Activated T-cell treated with anti-CD3 and anti-CD28 coated beads for 48 hours (primary cell): ENCODE measurements at places on chromosomes 1 and 21.

DNA sequence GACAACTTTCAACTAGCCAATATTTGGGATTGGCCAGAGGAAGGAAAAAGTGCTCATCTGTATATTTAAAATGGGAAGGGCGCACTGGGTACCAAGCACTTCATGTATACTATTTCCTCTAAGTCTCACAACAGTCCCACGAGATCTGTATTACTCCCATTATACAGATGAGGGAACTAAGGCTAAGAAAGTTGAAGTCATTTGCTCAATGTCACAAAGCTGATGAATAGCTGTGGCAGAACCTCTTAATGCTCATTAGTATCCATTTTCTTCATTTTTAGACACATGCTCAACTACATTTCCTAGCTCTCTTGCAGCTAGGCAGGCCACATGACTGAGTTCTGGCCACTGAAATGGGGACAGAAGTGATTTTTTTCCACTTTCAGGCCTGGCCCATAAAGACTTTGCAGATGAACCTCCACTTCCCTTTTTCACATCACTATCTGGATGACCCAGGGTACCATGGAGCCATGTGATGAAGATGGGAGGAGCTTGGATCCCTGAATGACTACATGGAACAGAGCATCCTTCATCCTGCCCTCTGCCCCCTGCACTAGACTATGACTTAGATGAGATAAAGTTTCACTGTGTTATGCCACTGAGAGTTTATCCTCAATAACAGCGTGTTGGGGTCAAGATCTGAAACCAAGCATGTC lies 31.8 kb downstream of the ATF3 start:
- no peak for DNase-seq

DNA sequence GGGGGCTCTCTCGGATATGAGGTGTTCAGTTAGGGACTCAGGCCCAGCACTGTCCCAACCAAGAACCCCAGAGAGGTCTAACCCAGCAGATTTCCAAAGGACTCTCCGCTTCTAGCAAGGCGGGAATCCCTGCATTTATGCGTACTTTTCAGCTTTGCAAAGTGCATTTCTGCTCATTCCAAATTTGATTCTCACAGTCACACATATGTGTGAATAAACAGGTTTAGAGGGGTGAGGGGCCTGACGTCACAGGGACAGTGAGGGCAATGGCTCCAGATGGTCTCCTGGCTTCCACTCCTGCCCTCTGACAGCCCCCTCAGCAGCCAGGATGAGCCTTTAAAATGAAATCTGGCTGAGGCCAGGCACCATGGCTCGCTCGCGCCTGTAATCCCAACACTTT lies 921 bp upstream of the ECE1 start:
- no peak for DNase-seq

DNA sequence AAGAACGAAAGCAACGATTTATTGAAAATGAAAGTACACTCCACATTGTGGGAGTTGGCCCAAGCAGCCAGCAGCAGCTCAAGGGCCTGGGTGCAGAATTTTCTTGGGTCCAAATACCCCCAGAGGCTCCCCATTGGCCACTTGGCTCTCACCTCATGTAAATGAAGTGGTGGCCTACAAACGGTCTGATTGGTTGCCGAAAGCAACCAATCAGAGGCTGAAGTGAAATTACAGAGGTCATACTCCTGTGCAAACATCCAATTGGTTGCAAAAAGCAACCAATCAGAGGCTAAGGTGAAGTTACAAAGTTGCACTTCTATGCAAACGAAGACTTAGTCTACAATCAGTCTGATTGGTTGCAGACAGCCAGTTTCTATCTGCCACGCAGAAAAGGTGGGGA lies 31.9 kb downstream of the FAM163A start:
- no peak for DNase-seq

DNA sequence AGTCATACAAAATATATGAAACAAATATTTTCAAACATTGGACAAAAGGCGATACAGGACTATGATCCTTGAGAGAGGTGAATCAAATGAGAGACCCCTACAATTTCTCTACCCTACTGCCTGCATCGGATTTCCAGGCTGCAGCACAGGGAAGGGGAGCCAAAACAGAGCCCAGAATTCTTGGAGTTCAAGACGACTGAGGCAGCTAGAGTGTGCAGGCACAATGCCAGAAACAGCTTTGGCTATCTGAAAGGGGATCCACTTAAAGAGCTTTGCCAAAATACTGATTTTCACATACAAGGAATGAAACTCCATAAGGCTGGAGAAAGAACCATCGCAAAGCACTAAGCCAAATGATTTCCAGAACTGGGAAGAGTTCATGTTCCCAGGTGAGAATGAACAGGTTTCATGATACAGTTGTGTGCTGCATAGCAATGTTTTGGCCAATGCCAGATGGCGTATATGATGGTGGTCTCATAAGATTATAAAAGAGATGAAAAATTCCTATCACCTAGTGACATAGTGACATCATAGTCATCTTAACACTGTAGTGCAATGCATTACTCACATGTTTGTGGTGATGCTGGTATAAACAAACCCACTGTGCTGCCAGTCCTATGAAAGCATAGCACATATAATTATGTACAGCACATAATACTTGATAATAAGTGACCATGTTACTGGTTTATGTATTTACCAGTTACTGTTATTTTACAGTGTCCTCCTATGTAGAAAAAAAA lies 77.5 kb downstream of the KCND3 start:
- no peak for DNase-seq

DNA sequence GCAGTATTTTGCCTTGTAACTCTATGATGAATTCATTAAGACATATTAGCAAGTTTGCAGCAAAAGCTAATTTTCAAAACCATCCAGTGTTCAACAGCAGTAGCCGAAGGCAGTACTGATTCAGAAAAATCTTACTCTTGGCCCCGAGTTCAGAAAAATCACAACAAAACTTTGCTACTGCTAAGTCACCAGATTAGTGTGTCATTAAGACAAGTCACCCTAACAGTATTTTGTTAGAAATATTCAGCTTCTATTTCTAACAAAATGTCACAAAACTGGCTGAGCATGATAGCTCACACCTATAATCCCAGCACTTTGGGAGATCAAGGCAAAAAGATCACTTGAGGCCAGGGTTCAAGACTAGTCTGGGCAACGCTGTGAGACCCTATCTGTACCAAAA lies 8.2 kb downstream of the GTF2B start:
- no peak for DNase-seq

DNA sequence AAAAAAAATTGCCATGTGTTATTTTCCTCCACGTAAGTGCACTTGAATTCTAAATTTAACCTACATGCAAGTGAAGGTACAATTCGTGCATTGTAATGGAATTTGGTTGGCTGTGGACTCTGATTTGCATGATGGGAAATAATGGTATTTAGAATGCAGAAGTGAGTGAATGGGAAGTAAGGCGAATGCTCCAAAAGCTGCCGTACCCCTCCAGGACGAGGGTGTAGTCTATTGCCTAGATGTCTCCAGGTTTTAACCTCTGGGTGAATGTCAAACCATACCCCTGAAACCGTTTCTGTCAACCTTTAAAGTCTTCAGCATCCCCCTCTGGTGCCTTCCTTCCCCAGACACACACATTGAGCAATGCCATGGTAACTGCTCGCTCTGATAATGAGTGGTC lies 44.5 kb downstream of the KIAA0040 start:
- DNase-seq = no peak

DNA sequence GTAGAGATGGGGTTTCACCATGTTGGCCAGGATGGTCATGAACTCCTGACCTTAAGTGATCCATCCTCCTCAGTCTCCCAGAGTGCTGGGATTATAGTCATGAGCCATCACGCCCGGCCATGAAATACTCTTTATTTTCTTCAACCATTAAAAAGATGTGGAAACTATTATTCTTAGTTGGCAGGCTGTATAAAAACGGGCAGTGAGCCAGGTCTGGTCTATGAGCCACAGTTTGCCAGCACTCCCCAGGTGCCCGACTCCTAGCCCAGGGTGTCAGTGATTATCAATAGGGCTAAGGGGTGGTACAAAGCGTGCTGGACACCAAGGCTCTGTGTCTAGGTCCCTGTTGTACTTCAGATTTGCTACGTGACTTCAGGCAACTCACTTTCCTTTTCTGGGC lies 3.7 kb upstream of the TMEM61 start:
- DNase-seq = no peak

DNA sequence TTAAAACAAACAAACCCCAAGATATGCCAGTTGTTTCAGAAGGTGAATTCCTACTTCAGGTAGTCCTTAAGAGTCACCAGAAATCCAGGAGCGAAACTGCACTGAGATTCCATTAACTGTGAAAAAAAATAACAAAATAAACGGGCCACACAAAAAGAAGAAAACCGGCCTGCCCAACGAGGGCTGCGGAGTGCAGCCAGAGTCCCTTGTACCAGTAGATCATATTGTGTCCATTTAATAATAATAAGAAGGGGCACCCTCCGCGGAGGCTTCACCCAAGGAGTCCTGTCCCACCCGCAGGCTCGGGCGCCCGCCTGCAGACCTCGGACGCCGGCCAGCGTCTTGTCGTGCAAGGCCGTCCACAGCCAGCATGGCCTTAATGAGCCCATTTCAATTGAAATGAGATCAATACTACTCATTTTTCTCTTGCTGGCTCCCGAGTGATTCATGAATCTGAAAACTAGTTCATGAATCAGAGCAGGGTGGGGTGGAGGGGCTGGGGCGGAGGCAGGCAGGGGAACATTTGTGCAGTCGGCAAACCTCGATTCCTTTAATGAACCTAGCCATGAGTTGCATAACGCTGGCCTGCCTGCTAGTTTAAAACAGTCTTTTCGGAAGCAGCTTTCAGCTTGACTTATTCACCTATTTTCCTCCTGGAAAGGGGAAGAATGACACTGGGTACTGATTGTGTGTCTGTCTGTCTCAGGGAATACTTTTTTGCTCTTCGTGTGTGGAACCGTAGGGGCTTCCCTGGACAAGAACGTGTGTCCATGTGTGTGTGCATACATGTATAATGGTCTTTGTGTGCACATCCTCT lies 113.1 kb upstream of the IRF2BP2 start:
- DNase-seq = peak; percentile 71

DNA sequence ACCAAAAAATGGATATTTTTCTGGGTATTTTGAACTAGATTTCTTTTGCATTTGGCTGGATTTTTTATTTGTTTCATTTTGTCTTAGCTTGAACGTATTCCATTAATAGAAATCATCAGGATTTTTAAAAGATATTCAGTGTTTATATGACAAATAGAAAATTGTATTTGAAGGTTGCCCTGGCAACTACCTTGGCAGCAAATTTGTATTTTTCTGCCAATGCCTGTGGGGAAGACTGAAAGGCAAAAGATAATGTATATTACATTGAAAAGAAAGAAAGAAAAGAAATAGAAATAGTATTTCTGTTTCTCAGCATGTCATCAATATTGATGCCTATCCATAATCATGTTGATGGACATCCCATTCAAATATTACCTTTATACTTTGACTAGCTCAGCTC lies 16.8 kb downstream of the VCAM1 start:
- no peak for DNase-seq

GRCh38 chr1:183039985-183040447 lies 16.8 kb downstream of the LAMC1 start:
- no peak for DNase-seq

GRCh38 chr1:224718470-224719053 lies 102.4 kb downstream of the CNIH3 start:
- no peak for DNase-seq

- no peak for DNase-seq
These were observed 4.6 kb downstream of the SLC37A1 start for GRCh38 chr21:42518215-42518614.

GRCh38 chr1:170226767-170227166 lies 81.0 kb downstream of the NTMT2 start:
- DNase-seq = no peak

DNA sequence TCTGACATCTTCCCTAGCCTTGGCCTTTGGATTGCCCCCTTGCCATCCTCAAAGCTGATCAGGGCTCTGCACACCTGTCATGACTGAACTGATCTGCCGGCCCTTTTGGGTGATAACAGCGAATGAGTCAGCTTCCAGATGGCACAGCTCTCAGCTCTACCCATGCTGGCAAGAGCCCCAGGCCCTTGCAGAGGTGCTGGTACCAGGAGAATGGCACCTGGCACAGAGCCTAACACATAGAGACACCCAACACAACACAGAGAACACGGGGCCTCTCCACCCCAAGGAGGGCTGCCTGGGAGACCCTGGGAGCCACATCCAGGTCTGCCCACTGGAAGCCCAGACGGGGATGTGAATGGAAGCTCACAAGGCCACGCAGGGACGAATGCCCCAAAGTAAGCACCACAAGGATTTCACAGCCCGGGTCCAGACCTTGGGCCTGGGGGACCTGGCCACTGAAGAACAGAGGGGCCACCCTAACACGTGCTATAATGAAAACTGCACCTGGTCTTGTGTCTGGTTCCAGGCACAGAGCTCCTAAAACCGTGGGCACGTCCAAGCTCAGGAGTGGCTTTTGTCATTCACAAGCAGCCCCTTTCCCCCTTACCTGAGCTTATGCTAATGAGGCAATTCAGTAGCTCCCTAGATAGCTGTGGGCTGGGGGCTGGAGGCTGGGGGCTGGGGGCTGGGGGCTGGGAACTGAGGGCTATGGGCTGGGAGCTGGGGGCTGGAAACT lies 160.5 kb downstream of the NPHP4 start:
- no peak for DNase-seq

GRCh38 chr1:40742363-40743061 lies 41.1 kb upstream of the KCNQ4 start:
- no peak for DNase-seq

GRCh38 chr1:178745260-178745659 lies 20.2 kb downstream of the RALGPS2 start:
- no peak for DNase-seq

- no peak for DNase-seq
These were observed 35.6 kb upstream of the ADGRL4 start for GRCh38 chr1:79042117-79042516.

DNA sequence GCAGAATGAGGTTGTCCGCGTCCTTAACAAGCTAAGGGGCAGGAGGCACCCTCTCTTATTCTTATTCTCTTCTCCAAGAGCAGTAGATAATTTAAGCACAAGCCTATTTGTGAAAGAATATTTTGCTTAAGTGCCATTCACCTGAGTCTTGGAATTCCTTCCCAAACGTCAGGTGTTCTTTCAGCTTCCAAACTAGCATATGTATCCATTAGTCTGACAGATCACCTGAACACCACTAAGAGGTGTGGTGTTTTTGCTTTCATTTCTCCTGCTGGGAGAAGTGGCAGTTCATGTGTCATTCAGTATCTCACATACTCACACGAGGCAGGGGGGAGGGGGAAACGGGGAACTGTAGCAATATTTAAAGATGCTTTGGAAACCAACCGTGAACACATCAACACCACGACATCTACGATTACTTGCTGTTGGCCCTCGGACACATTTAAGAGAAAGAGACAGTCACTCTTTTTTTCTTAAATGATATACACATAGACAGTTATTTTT lies 45.5 kb upstream of the RBM15 start:
- DNase-seq = no peak

- no peak for DNase-seq
These were observed 16.9 kb upstream of the EFCAB14 start for GRCh38 chr1:46735708-46736324.
